ENCODE measurements at places on chromosomes 16 and 17.

GRCh38 chr16:79747688-79748087 lies 147.2 kb upstream of the MAF start:
- DNase-seq = no peak

DNA sequence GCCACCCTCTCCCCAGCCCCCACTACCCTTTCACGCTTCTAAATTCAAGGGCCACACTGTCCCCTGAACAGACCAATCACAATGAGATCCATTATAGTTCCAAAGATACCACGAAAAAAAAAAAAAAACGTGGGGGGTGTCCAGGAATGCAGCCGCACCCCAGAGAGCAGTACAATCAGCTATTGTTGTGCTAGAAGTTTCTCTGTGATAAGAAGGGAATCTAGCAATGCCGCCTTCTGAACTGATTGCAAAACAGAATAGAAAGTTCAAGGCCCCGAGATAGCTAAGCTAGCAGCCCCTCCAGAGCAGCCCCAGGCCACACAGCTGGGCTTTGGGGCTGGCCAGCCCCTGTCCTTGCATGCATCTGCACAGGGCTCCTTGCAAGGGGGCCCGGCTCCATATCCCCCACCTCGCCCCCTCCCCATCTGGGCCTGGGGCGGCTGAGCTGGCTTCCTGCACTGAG lies 86.9 kb upstream of the CBX4 start:
- DNase-seq = no peak

DNA sequence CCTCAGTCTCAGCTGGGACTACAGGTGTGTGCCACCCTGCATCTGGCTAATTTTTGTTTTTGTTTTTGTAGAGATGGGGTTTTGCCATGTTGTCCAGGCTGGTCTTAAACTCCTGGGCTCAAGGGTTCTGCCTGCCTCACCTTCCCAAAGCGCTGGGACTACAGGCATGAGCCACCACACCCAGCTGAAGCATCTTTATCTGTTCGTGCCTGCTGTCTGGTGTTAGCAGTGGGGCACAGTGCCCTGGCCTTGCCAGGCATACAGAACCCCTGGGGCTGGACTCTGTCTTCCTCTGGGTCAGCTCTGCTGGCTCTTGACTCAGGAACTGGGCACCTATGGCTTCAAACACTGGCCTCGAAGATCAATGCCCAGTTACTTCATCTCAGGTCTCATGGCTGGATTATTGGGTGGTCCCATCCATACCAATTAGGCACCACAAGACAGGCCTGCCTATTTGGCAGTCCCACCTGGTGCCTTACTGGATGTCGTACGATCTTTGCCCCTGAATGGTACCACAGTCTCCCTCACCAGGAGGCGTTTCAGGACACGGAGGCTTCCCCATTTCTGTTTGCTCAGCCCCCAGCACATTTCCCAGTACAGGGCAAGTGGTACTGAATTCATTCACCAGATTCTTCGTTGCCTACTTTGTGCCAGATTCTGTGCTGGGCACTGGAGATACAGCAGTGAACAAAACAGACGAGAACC lies 99.3 kb downstream of the RAB11FIP4 start:
- no peak for DNase-seq

DNA sequence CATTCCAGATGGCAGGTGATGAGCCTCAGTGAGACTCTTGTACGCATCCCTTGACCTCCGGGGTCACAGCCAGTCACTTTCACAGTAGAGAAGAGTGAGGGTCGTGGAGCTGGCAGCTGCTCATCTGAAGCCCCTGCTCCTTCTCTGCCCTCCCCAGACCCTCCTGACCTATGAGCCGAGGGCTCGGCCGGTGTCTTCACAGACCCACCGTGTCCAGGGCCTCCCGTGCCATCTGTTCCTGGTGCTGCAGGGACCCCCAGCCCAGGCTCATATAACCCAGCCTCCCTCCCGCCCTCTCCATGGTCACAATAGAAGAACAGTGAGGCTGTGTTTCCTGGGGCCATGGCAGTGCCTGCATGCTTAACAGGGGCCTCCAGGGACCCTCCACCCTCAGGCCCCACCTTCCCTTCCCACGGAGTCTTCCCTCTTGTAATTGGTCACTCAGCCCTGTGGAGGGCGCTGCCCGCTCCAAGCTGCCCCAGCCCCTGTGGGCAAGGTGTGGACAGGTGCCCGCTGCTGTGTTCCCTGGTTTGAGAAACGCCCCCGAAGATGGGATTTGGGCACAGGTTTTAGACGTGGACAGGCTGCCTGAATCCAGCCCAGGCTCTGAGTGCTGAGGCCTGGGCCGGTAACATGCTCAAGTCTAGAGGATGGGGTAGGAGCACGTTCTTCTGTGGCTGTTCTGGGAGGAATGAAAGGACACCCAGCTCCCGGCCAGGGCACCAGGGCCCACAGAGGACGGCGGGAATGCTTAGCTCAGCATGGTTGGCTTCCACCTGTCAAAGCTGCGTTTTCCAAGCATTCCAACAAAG lies 38.7 kb downstream of the ACSF3 start:
- DNase-seq = no peak

- no peak for DNase-seq
Measured at GRCh38 chr17:73286863-73287296, 24.9 kb downstream of the CDC42EP4 start.

DNA sequence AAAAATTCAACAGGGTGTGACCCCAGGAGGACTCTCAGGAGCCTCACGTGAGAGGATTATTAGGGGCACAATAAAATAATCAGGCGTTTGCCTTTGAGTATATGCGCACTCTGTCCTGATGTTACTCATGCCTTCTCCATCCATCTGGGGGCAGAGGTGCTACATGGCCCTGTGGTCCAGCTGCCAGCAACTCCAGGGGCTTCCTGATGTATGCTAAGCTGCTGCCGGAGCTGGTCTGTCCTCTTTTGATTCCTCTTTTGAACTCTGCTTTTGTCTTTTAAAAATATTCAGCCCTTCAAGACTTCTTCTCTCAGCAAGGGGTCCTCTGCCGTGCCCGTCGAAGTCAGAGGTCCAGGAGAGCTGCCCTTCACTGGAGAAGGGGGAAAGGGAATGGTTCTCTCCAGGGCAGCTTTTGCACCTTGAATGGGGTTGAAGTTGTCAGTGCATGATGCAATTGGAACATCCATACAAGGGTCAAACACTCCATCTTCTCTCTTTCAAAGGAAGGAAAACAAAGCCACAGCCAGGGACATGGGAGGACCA lies 431.4 kb downstream of the SHISA9 start:
- DNase-seq = no peak

- DNase-seq = no peak
Measured at GRCh38 chr17:62980842-62981241, 14.8 kb downstream of the TANC2 start.

DNA sequence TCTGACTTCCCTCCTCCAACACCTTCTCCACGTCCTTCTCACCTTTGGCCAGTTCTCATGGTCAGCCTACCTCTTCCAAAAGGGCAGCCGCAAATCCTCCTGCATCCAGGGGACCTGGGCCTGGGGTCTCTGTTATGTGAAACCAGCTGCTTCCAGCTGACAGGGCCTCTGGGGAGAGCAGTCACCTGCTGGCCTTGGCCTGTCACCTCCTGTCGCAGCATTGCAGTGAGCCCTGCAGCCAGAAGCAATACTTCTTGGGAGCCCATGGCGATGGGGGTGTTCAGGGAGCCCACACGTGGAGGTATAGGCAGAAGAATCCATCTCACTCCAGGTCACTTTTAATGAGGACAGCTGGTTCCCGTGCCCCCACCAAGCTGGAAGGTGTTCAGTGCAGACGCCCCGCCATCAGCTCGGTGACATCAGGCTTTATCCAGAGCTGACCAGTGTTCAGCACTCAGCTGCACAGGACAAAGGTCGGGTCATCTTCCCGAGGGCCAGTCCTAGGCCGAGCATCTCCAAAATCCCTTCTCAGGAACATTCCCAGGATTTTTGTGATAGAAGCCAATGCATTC lies 1.7 kb upstream of the SLC47A2 start:
- no peak for DNase-seq

- DNase-seq = no peak
Measured at GRCh38 chr17:58283674-58284612, 3.2 kb upstream of the MPO start.

DNA sequence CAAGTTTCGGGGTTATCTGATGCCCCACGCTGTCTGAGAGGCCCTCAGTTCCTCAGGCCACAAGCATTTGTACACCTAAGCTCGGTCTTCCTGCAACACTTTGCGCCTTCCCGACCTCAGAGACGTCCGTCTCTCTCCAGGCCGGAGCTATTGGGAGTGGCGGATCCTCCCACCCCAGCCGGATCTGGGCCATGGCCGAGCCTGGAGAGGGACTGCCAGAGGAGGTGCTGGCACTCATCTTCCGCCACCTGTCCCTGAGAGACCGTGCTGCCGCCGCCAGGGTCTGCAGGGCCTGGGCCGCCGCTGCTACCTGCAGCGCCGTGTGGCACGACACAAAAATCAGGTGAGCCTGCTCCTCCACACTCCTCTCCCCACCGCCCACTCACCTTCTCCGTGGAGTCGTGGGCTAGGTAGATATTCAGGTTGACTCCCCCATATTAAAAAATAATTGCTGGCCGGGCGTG lies 1.9 kb downstream of the FBXL8 start:
- no peak for DNase-seq

DNA sequence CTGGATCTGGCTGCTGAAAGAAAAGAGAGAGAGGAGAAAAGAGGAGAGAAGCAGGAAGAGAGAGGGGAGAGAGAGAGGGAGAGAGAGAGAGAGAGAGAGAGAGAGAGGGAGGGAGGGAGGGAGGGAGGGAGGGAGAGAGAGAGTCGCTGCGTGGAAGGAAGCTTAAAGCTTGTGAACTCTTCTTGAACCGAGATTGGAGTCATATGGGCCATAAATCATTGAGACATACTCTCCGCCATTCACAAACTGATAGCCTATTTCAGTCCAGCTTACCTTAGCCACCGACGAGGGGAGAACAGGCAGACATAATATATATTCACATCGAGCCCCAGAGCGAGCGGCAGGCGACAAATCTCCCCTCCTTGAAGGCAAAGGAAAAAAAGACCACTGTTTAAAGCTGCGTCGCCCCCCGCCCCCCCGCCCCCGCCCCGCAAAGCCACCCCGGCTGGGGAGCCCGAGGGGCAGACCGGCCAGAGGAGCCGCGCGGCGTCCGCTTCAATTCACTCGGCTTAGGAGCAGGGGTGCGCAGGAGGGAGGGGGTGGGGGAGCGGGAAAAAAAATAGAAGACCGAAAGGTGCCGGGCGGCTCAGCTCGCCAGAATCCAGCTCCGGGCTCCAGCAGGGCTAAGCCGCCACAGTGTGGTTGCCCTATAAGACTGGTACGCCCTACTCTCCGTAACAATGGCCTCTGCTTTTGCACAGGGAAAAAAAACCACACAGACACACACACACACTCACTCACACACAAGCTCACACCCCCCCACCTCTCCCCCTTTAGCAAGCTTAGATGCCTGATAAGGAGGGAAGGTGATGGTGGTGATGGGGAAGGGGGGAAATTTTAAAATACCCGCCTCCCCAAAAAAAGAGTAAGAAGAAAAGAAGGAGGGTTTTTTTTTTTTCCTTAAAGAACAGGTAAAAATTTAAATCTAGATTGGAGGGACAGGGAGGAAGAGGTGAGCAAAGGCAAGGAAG lies 10.6 kb upstream of the HOXB2 start:
- DNase-seq = peak; percentile 78

GRCh38 chr17:55632893-55633292 lies 89.8 kb downstream of the TMEM100 start:
- DNase-seq = no peak

DNA sequence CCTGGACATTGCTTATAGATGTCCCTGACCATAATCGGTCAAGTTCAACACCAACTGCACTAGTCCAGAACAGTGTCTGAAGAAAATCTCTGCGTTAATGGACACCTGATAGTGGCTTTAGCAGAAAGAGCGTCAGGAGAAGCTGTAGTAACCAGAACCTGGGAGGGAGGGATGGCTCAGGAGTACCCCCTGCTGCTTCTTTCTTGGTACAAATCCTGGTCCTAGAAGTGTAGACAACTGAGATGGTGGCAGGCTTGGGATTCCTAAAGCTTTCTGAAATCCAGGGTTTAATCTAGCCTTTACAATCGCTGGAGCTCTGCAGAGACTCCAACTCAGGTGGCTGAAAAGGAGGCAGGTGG lies 5.4 kb downstream of the MAP3K14 start:
- no peak for DNase-seq

- DNase-seq = peak; percentile 69
Measured at GRCh38 chr16:56190677-56191155, 573 bp upstream of the GNAO1 start.

DNA sequence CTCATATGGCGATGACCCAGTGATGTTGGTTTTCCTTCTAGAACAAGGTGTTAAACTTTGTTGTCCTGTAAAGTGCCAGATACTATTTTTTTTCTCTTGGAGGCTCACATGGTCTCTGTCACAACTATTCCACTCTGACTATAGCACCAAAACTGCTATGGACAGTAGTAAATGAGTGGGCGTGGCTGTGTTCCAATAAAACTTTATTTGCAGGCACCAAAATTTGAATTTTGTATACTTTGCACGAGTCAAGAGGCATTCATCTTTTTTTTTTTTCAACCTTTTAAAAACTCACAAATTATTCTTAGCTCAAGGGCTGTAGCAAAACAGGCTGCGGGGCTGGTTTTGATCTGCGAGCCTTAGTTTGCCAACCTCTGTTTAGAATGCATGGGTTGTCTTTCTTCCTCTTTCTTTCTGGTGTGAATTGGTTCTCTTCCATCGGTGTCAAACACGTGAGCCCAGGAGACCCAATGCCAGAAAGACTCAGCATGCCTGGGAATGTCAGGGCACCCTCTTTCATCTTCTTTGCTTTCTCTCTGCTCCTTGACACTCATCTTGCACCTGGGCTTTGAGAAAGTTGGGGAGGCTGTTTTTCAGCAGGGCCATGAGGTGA lies 2.1 kb downstream of the SYT17 start:
- no peak for DNase-seq

- no peak for DNase-seq
Measured at GRCh38 chr17:35879773-35880654, at the start of gene CCL5. Gene CCL5 (minus strand): TSS chr17:35880360.

- no peak for DNase-seq
Measured at GRCh38 chr16:60811657-60812056, 1224.6 kb downstream of the CDH8 start.

DNA sequence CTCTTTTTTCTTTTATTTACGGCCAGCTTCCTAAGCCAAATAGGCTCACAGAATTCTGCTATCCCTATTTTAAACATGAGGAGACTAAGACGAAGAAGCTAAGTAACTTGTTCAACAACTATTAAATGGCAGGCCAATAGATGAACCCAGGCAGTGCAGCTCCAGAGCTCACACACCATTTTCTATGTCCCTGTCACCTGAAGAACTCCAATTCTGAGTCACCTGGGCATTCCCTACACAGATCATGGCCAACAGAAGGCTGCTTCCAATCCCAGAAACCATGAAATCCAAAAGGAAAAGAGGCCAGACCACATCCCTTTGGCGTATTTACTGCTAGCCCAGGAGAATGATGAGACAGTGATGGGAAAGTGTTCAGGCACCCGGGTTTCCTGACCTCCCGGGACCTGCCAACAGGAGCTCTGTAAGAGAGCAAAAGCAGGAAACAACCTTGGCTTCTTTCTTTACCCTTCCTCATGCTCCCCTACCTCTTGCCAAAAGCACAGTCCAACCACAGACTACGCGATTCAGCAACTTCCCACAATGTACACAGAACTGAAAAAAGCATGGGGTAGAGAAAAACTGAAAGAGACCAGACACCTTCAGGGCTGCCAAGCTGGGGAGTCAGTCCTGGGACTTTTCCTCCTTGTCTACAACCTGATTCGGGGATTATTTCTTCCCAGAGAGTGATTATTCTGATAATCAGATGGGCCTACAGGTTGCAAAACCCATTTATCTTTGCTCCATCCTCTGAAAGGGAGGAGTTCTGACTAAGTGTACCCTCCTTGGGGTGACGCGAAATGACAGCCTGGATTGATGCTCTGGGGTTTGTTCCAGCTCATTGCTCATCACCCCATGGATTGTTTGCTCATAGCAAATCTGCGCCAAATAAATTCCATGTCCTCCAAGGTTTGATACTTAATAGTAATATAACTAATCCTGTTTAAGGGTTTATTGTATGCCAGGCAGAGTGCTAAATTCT lies 47.8 kb upstream of the HAS3 start:
- DNase-seq = no peak
